ENCODE measurements at places on chromosomes 7 and 10.

DNA sequence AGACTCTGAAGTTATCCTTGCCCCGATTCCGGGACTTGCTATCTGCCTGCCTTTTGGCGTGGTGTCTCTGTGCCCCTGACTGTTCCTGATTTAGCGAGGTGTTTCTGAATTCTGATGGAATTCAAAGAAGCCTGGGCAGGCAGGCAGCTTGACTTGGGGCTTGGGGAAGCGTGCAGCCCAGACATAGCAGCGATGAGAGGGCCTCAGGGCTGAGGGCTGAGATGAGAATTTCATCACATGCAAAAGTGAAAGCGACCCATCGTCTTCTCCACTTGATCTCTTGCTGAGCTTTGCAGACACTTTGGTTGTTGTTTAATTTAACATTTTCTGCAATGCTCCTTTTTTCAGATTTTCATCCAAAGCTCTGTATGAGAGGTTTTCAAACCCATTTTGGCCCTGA is 57.8 kb downstream of the TCF7L2 start:
- DNase-seq = no peak

DNA sequence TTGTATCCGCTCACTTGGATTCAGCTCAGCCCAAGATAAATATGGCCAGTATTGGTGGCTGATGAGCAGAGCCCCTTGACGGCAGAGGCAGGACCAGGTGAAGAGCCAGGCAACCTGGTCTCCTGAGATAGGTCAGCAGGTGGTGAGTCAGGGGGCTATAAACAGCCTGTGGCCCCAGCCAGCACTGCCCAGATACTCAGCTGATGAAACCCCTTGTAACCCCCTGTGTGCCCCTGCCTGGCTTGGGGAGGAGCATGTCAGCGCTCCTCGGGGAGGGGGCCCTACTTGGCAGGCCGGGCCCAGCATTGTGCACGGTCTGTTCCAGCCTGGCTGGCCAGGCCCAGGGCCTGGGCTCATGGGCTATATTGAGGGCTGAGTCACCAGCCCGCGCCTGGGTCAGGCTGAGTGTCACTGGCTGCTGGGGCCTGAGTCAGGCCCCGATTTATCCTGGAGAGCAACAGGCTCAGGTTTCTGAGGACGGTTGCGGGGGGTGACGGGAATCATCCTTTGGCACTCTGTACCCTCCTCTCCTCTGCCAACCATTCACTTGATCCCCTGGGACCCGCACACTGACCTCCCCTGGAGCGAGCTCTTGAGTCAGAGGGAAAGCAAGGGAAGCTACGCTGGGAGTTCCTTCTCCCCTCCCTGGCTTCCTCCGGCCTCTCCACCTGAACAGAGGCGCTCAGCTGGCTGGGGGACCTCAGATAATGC is 2.8 kb upstream of the FLNC start:
- DNase-seq = no peak

- DNase-seq = no peak
Measured at GRCh38 chr7:104627516-104627915, 299.1 kb downstream of the LHFPL3 start.

DNA sequence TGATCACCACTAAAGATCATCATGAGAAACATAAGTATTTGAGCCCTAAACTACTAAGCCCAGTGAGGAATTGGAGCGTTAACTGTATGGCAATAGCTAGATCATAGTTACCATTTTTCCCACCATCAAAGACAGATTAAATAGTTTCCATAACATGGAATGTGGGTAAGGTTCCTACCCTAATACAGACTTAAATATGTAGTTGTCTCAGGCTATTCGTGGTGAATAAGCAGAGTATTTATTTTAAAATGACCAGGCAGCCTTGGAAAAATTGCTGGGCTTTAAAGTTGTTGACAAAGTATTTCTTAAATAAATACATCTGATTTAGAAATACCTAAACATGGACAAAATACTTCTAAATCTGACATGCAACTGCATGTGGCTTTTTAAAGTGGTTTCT is 106.8 kb downstream of the NT5C2 start:
- DNase-seq = no peak

DNA sequence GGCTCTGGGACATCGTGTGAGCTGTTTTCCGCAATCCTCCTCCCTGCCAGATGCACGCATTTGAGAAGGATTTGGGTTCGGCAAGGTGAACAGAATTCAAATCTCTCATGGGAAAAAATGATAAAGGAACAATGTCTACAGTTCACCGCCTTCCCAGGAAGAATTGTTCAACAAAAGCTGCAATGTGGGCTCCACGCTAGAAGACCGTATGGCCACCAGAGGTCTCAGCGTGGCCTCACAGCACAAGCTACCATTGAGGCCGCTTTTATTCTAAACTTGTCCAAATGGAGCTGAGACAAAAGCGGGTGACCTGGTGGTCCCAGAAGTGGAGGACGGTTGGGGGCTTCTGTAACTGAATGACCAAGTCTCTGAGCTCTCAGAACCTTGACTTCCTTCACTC is 733.1 kb downstream of the PARD3 start:
- DNase-seq = no peak

GRCh38 chr7:127959770-127960169 is 71.5 kb downstream of the LRRC4 start:
- DNase-seq = no peak

- DNase-seq = no peak
Measured at GRCh38 chr10:95327367-95327766, 36.6 kb upstream of the PDLIM1 start.

DNA sequence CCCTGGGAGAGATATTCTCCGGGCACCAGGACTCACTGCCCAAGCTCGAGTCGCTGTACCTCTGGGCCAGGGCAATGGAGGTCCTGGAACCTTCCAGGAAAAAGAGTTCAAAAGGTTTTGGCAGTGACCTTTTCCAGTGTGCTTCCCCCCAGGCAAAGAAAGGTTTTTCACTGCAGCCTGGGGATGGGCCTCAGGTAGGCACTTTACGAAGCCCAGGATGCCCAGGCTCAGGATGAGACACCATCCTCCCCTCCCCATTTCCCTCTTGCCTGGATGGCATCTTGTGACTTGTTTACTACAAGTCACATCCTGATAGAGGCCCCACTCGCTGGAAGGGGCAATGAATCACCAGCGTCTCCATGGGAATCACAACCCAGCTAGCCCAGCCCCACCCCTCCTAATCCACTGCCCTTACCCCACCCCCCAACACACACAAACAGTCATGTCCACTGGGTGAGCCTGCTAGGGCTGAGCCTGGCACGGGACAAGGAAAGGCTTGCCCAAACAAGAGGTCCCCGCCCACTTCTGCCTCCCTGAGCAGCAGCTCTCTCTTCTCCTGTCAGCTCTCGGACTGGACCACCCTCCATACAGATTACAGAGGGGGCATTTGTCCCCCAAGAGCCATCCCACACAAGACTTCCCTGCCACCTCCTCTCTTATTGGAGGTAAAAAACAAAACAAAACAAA is 93.8 kb upstream of the SMNDC1 start:
- DNase-seq = no peak

GRCh38 chr7:134153493-134154136 is 26.5 kb downstream of the LRGUK start:
- DNase-seq = no peak

GRCh38 chr10:132237871-132238270 is 51.1 kb downstream of the DPYSL4 start:
- DNase-seq = no peak

GRCh38 chr7:36601601-36602000 is 122.7 kb downstream of the AOAH start:
- DNase-seq = no peak

- no peak for DNase-seq
Measured at GRCh38 chr10:59240582-59241183, 64.2 kb downstream of the PHYHIPL start.

GRCh38 chr10:88763441-88763840 is 3.6 kb downstream of the LIPN start:
- DNase-seq = no peak

DNA sequence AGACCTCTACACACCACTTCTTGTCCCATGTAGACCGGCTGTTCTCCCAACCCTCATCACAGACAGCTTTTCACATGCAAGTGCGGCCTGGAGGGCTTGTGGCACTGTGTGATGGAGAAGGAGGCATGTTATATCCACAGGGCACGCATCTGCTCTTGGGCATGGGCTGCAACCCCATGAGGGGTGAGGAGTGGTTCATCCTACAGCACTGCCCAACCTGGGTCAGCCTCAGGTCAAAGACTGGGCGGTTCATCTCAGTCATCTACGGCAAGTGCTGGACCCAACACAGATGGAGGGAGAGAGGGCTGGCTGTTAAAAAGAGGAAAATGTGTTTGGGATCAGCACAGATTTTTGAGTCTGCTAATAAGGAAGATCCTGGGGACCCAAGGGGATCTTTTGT is 2.2 kb downstream of the FSCN3 start:
- DNase-seq = no peak

DNA sequence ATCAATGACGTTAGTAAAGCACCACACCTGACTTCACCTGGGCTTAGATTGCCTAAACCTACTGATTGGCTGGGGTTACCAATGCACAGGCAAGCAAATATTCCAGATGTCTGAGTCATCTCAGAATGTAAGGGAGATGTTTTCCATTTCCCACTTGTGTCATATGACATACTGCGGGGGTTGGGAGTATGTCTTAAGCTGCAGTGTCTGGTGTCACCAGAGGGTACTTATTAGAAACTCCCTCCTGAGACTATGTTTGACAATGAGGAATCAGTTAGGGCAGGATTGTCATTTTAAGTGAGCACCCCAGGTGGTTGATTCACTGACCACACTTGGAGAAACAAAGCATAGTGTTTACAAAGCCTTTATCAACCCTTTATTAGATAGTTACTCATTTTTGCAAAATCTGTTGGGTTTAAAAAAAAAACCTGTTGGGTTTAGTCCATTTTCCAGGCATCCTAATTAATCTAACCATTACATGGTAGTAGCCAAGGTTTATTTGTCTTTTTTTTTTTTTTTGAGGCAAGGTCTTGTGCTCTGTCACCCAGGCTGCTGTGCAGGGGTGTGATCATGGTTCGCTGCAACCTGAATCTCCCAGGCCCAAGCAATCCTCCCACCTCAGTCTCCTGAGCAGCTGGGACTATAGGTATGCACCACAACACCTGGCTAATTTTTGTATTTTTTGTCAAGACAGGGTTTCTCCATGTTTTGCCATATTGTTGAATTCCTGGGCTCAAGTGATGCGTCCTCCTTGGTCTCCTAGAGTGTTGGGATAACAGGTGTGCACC is 72.5 kb downstream of the CDK6 start:
- DNase-seq = no peak

DNA sequence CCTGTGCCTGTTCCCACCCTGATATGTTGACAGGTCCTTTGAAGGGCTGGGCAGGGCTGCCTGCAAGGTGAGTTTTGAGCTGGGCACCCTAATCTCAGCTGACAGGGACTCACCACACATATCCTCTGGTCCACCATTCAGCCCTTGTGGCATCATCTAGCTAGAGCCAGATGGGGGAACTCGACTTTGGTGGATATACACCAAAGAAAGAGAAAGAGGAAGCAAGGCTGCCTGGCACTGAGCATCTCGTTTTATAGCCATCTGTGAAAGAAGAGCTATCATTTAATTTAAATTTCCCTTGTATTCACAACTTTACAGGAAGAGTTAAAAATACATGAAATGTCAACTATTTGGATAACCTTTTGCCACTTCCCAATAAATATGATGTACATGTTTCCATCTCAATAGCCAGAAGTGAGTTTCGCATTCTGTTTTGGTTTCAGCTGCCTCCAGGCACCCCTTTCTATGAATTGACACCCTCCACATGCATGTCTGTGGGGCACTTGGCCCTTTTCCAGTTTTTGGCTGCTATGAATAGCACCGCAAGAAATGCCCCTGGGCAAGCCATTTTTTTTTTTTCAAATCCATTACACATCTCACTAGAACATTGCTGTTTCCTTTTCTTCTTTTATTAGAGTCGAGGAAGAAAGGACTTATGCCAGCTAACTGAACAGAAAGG is 22.9 kb upstream of the GRB10 start:
- no peak for DNase-seq

- DNase-seq = no peak
Measured at GRCh38 chr10:81216949-81217348, 658.0 kb upstream of the NRG3 start.
